ENCODE measurements at places on chromosomes 7 and 10.
A peak's percentile ranks its signal among the peaks of the same experiment; 100 is the strongest.

GRCh38 chr10:36634916-36635315 is 490.5 kb upstream of the ANKRD30A start:
- DNase-seq = no peak

DNA sequence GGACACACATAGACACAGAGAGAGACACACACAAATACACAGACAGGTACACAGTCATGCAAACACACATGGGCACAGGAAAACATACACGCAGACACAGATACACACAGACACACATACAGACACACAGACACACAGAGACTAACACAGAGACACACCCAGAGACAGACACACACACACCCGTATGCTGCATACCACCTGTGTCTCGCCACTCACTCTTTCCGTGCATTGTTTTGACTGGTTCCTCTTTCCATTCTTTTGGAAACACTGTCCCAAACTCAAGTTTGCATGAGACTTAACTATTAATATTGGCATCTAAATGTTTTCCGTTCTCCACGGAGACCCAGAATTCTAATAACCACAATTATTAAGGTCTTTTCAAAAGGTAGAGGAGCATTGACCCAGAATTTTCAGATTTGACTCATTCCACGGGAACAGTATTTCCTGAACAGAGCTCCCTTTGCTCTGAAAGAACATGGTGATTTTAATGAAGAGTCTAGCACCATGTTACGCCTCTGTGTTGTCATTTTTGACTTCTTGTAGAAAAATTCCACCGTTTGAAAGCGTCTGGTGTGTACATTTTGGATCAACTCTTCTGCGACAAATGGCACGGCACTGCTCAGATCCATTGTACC is 141.2 kb upstream of the RNF32 start:
- no peak for DNase-seq

DNA sequence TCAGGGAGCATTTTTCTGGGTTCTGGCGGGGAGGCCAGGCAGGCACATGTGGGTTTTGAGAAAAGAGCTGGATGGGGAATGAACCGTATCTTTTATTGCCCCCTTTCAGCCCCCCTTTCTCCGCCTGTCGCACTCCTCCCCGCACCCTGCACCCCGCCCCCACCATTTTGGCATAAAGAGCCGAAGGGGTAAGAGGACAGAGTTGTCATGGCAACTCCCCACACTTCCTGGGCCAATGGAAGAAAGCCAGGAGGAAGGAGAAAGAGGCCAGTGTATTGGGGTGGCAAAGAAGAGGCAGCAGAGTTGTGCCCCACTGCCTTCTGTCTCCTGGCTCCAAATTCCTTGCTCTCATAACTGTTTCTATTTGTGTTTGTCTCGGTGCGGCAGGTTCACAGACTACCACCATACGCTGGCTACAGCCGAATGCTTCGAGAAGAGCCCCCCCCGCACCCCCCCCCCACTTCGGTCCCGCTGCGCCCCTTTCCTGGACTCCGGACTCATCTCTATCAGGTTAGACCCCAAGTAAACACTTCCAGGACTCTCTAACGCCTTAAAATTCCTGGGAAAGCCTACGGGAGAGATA is 3.4 kb downstream of the KCNIP2 start:
- DNase-seq = no peak

- DNase-seq = no peak
Observed at GRCh38 chr7:101315336-101315735, 6.3 kb downstream of the IFT22 start.

- no peak for DNase-seq
Observed at GRCh38 chr7:20441346-20441745, 110.6 kb downstream of the ITGB8 start.

GRCh38 chr10:101341438-101341837 is 12.5 kb upstream of the BTRC start:
- DNase-seq = no peak

DNA sequence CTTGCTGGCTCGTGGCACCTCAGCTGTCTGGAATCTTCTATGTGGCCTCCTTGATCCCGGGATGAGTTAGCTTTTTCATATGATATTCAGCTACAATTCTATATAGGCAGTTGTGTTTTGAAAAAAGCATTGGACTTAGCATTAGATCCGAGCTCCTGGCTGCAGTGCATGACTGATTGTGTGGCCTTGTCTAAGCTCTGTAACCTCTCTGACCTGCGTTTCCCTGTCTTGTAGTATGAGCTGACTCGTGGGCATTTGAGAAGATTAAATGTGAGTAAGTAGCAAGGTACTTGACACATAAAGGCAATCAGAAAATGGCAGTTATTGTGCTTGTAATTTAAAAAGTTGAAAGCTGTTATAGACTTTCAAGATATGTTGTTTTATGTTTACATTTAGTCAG is 85.9 kb downstream of the CCNY start:
- DNase-seq = no peak

- no peak for DNase-seq
Observed at GRCh38 chr7:29095631-29096445, 50.5 kb downstream of the CPVL start.

GRCh38 chr7:69701288-69701687 is 103.0 kb downstream of the AUTS2 start:
- no peak for DNase-seq

GRCh38 chr7:90896458-90896857 is 300.3 kb downstream of the CDK14 start:
- DNase-seq = no peak

DNA sequence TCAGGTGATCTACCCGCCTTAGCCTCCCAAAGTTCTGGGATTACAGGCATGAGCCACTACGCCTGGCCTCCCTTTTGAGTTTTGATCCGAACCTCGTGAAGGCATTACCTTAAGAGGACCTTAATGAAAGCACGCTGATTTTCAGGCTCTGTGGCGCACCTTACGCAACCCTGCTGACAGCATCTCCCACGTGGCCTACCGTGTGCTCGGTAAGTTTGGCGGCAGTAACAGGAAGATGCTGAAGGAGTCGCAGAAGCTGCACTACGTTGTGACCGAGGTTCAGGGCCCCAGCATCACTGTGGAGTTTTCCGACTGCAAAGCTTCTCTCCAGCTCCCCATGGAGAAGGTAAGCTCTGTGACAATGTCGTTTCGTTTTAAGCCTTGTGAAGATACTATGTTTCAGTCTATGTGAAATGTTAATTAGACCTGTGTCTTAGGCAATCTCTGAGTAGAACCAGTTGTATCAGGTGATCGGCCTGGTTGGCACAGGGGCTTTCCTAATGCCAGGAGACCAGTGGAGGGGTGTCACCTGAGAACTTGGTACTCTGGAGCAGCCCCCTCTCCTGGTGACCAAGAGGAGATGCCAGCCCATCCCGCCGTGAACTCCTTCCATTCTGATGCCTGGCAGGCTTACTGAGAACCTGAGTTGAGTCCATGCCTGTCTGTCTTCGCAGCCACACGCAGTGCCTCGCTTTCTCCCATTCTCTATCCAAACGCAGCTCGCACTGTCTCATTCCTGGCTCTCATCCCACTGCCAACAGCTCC is 43.5 kb downstream of the TRRAP start:
- DNase-seq = no peak

- DNase-seq = no peak
Observed at GRCh38 chr10:30386801-30387588, 37.9 kb upstream of the MTPAP start.

GRCh38 chr10:71778071-71778825 is 4.9 kb upstream of the VSIR start:
- DNase-seq = no peak

DNA sequence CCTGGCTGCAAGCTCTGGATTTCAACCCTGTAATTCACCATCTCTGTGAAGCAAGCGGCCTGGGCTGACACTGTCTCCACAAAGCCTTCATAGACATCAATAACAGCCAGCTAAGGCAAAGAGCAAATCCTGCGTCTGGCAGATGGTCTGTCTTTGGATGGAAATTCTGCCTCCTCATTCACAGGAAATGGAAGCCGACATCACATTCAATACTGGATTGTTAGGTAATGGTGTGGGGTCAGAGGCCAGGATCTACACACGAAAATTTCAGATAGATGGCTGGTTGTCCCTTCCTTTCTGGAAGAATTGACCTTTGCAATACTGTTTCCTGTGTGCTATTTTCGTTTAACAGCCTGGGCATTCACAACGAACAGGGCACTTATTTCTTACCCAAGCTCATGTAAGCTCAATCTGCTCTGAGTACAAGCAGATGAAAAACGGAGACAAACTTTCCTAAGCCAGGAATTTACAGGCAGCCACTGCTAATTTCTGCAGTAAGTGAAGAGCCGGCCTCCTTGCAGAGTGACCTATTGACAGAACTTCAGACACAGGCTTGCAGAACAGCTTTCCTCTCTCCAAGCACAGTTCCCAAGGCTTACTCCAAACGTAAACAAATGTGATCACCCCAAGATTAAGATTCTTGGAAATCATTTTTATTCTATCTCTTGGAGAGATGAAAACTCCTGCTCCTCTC is 3.1 kb upstream of the ADAM12 start:
- DNase-seq = no peak

GRCh38 chr7:151905766-151906165 is 28.9 kb upstream of the PRKAG2 start:
- DNase-seq = no peak

- no peak for DNase-seq
Observed at GRCh38 chr7:84194484-84195271, at the start of gene SEMA3A. SEMA3A (minus strand) TSS chr7:84194789; CDS start chr7:84194586, 203 bp downstream.

DNA sequence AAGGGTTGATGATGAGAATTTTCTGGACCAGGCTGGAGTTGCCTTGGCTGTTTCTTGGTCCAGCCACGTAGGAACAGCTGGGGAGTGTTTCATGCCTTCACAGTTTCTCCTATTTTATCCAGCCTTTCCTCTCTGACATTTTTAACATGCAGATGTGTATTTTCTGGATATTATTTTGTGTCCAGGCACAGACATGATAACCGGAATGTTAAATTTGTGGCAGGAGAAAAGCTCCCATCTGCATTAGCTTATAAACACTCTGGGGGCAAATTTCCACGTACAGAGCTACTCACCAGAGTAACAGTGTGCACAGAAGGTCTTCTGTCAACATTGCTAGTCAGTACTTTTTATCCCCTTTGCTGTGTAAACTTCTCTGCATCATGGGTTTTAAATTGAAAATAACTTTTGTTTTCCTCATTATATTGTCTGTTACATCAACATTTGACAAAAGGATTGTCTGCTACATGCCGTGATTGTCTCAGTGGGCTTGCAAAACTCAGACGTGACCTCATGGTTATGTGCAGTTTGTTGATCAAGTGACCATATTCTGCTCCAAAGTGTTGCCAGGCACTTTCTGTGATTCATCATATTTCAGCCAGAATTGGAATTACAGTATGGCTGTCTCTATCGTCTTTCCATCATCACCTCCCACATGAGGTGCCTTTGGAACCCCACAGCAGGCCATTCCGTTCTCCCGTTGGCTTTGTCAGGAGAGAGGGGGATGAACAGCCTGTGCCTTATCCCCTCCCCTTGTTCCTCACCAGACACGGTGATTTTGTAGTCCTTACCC is 41.4 kb downstream of the INSYN2A start:
- no peak for DNase-seq

GRCh38 chr10:182441-183201 is 47.4 kb downstream of the ZMYND11 start:
- no peak for DNase-seq

DNA sequence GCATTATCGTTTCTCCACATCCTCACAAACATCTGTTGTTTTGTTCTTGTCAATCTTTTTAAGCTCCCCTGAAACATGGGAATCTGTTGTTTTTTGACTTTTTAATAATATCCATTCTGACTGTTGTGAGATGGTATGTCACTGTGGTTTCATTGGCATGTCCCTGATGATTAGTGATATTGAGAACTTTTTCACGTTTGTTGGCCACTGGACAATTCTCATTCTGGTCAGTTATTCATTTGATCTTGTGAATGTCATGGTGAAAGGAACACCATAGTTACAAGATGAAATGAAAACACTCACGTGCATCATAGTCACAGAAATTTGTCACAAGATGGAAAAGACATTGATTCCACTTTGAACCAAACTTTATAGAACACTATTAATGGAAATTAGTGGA is 20.5 kb upstream of the SGCE start:
- DNase-seq = no peak

GRCh38 chr10:73174148-73174925 is 6.4 kb downstream of the FAM149B1 start:
- no peak for DNase-seq

GRCh38 chr10:99394761-99395386 is 35.5 kb downstream of the GOT1 start:
- no peak for DNase-seq

- no peak for DNase-seq
Observed at GRCh38 chr7:38561166-38561565, 70.0 kb downstream of the AMPH start.

- DNase-seq = no peak
Observed at GRCh38 chr7:27159266-27160144, 3.0 kb upstream of the HOXA7 start.

GRCh38 chr7:111180338-111180737 is 89.4 kb downstream of the LRRN3 start:
- no peak for DNase-seq

GRCh38 chr10:22713853-22714478 is 412 bp downstream of the PIP4K2A start:
- peak; percentile 23 for DNase-seq

GRCh38 chr10:4372601-4373000 is 453.4 kb upstream of the AKR1E2 start:
- no peak for DNase-seq

GRCh38 chr7:158066085-158066484 is 521.5 kb downstream of the PTPRN2 start:
- no peak for DNase-seq

- no peak for DNase-seq
Observed at GRCh38 chr10:49690698-49691356, 11.4 kb downstream of the C10orf53 start.

- no peak for DNase-seq
Observed at GRCh38 chr10:34476608-34477007, 338.5 kb downstream of the PARD3 start.

DNA sequence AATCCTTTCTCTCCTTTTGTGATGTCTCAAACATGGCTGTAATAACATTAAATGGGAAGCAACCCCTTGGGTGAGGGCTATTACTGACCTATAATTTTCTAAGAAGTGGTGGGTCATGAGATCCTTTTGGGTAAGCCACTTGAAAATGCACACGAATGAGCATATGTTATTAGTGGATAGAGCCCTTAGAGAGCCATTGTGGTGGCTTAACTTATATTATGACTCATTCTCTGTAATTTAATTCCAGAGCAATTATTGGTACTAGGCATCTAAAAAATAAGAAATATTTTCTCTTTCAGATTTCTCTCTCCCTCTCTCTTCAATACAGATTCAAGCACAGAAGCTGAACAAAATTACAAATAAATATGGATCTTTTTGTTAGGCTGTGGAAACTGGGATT is 1177.4 kb upstream of the PHF14 start:
- no peak for DNase-seq
